ENCODE measurements at places on chromosomes 7 and 10.

GRCh38 chr7:129341816-129342806 is 92.1 kb upstream of the STRIP2 start:
- no peak for DNase-seq

GRCh38 chr10:3612183-3613001 is 172.6 kb downstream of the KLF6 start:
- no peak for DNase-seq

- DNase-seq = no peak
Observed at GRCh38 chr10:9305018-9305655, 1250.6 kb downstream of the GATA3 start.

DNA sequence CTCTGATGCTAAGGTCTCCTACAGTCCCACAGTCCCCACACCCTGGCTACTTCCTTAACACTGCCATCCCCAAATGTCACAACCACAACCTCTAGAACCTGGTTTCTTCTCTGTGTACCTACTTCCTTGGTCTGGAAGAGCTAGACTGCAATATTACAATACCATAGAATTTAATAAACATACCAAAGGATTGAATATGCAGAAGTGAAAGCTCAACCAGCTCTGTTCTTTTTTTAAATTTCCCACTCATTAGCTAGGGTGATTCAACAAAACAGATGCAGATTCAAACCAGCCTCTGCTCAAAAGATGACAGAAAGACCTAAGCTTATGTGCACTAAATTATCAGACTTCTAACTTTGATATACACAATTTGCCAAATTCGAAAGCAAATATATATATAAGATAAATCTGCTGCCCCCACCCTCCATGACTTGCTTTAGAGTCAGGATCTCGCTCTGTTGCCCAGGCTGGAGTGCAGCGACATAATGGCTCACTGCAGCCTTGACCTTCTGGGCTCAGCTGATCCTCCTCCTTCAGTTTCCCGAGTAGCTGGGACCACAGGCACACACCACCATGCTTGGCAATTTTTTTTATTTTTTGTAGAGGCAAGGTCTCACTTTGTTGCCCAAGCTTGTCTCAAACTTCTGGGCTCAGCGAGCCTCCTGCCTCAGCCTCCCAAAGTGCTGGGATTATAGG is 212.6 kb downstream of the CHCHD3 start:
- DNase-seq = no peak

DNA sequence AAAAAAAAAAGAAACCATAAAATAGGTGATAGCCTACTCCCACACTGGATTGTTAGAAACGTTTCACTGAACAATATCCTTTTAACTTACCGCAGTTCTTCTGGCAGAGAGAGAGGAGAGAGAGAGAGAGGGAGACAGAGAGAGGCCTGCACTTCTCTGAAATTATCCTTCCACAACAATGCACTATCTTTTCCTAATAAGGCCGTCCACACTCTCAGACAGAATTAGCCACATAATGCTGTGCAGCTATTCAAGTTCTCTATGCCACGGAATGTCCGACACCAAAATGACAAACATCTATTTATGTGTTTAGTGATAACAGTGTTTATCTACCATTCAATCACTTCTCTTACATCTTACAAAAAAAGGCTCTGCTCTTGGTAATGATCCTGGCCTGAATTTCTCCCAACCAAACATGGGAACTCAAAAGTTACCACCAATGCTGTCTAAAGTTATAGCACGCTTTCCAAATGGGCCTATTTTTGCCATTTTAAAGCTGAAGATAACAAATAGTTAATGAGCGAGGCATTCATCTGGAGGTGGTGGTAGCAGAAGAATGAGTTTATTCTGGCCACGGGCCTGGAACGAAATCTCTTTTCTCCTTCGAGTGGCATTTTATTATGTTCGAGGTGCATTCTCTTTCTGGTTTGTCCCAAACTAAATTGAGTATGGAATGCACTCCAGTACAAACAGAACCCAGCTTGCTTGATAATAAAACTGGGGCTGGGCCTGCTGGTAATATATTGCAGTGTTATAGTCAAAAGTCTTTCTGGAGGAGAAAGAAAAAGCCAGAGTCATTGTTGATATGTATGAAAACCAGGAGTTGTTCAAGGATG is 160.2 kb upstream of the SVIL start:
- DNase-seq = no peak

- DNase-seq = no peak
Observed at GRCh38 chr10:30589441-30589840, 40.1 kb downstream of the LYZL2 start.

GRCh38 chr10:128456271-128456670 is 330.0 kb upstream of the MKI67 start:
- DNase-seq = no peak

GRCh38 chr10:28020993-28021982 is 22.4 kb upstream of the ODAD2 start:
- no peak for DNase-seq

GRCh38 chr10:47146572-47146971 is 153.4 kb upstream of the GDF10 start:
- DNase-seq = no peak

DNA sequence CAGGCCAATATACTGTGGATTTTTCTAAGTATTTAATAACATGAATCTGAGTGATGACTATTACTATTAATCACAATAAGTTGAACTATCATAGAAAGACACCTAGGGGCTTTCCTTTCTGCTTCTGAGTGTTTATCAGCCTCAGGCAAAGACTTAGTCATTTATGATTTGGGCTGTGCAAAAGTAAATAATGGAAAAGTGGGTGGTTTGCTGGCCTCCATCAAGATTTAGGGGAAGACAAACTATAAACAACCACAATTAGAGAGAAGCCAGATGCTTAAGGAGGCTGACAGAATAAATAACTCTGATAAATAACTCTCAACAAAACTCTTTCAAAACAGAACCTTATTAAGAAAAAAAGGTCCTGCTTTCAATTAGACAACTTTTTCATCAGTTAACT is 64.7 kb downstream of the MACC1 start:
- DNase-seq = no peak

DNA sequence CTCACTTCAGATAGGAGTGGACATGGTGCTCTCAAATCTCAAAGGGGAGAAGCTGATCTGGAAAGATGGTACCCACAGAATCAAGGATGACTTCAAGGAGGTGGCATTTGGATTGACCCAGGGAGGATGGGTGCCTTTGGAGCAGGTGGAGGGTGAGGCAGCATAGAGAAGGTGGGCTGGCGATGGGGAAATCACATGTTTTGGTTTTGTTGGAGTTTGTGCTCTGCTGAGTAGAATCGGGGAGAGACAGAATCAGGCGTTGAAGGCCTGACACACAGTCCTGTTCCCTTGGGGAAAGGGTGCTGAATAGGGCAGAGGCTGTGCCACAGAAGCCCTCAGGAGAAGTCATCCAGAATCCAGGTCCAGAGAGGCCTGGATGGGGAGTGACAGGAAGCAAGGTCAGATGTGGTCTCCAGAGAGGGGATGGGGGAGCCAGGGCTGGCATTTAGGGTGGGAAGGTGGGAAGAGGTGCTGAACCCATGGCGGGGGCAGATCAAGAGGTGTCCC is 291.1 kb downstream of the GLRX3 start:
- DNase-seq = no peak

DNA sequence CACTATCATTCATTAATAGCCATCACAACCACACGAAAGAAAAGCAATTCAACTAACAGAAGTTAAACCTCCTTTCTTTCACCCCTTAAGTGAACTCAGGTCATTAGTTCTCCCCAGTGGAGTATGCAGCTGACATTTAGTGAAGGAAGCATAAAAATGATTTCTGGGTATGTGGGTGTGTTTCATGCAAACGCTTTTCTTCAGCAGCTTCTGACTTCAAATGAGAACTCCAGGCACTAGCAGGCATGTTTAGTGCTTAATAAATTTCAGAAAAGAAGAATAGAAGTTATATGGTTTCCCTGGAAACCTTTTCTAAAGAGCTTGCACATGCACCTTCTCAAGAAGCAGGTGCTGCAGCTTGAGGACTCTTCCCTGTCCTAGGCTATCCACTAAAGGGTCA is 62.5 kb downstream of the PIK3CG start:
- no peak for DNase-seq

GRCh38 chr7:112571852-112572607 is 91.2 kb downstream of the LSMEM1 start:
- DNase-seq = no peak

DNA sequence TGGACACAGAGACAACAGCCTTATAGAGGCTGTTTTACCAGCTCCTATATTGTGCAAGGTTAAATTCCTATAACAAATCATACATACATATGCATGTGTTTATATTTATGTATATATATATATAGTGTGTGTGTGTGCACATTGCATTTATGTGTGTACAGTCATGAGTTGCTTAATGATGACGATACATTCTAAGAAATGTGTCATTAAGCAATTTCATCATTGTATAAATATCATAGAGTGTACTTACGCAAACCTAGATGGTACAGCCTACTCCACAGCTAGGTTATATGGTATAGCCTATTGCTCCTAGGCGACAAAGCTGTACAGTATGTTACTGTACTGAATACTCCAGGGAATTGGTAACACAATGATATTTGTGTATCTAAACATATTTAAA is 30.1 kb upstream of the TNKS2 start:
- no peak for DNase-seq

DNA sequence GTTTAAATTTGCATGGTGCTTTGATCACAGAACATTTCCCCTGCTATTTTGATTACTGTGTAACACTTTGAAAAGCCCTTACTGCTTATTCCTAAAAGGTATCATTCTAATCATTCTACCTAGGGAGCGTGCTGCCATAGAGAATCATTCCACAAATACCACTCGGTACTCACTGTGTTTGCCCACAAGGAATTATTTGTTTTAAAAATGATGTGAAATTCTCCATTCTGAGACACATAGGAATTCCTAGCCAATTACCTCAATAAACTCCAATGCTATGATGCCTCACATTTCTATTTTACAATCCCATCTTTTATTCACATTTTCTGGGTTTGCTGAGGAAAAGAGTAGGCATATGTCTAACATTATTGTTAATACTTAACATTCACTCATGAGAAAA is 16.2 kb upstream of the TES start:
- no peak for DNase-seq

DNA sequence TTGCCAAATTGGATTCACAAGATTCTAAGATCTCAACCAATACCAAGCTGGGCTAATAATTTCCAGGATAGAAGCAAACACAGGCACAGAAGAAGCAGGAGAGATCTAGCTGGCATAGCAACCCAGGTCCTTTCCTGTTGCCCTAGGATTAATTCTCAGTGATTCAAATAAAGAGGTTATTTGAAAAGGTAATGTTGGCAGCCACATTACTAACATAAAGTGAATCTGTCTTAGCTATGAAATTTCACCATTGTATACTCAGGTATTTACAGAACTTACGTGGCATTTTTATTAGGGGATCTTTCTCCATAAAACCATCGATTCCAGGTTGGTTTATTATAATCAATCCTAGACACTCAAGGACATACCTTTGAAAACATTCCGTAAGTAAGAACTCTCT is 379.3 kb upstream of the POM121L12 start:
- DNase-seq = no peak

Measured in stimulated activated CD4-positive, alpha-beta T cell treated with anti-CD3 and anti-CD28 coated beads, Interleukin-1b, Interleukin-23, amount 100 ng/mL, for 1 hour (primary cell).